ENCODE measurements at places on chromosomes 4 and X.

DNA sequence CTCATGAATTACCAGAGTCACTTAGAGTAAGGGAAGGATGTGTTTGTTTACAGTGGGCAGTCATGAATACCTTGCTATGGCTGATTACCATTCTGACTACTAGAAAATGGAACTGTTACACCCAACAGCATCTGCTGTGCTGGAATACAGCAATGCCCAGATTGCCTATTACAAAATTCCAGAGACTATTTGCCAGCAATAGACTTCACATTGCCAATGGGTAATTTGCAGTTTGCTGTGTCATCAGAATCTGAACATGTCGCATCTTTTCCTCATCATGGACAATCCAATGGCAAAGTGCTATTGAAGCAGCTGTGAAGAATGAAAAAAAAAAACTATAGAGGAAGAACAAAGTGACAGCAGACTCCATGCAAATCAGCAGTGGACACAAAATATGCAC, 356.6 kb downstream of the CXXC4 start:
- no peak for DNase-seq

- no peak for DNase-seq
Measured at GRCh38 chr4:150384249-150384648, 197.7 kb upstream of the MAB21L2 start.

DNA sequence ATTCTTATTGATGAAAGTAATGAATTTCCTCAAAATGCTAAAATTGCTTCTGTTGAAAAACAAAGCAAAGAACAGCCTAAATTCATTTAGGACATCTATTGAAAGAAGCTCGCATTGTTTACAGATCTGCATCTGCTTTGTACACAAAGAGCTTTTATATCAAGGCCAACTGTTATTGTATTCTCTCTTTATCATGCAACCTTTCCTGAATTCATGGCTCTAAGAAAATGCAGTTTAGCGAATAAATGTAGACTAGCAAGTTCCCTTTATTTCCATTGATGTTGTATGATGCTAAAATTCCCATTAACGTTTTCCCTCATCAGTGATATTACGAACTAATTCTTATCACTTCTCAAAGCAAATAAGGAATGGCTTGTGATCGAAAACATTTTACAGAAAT, 446.3 kb downstream of the MID1IP1 start:
- DNase-seq = no peak

DNA sequence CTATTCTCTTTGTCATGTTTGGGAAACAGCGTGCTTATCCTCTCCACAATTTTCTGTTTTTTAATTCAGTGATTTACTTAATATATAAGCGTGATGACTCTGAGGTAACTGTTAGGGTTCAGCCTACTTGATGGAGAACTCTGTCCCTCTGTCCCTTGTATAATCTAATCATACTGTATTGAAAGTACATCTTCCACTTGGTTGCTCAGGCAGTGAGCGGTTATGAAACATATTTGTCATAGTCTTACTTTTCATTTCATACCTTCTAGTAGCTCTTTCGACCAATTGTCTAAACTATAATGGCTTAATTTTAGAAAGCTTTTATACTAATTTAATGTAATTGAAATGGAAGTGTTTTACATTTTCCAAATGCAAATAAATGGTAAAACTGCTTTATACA, 469.0 kb downstream of the TLL1 start:
- no peak for DNase-seq

DNA sequence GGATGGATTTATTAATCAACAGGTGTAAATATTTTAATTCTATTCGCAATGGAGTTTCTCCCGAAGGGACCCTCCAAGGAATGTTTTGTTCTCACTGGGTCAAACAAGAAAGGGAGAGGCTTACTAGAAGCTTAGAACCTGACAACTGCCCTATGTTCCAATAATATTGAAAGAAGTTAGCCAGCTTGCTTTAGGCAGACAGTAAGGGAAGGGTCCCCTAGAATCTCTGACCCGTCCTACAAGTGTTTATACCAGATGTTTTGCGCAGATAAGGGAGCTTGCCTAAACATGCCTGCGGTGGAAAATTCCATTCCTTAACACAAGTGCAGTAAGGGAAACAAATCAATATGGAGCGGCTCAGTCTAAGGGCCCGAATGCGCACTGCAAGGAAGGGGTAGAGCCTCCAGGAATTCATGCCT, 17.7 kb downstream of the IL21 start:
- DNase-seq = no peak

All from T-helper 22 cell (primary cell).